Mesothelial cell of epicardium (in vitro differentiated cells): ENCODE measurements at places on chromosomes 6 and 20.

GRCh38 chr6:92763274-92763584, 656.1 kb downstream of the EPHA7 start:
- peak overlapping the region; percentile 44 for H3K27ac ChIP-seq
- H3K27me3 ChIP-seq, result no peaks in the 10 kb centered on the region
- peaks cover 20% of the 10 kb centered on the region for H3K4me1 ChIP-seq
- no peaks in the 10 kb centered on the region for H3K36me3 ChIP-seq
- no peak overlapping the region for H3K4me3 ChIP-seq

DNA sequence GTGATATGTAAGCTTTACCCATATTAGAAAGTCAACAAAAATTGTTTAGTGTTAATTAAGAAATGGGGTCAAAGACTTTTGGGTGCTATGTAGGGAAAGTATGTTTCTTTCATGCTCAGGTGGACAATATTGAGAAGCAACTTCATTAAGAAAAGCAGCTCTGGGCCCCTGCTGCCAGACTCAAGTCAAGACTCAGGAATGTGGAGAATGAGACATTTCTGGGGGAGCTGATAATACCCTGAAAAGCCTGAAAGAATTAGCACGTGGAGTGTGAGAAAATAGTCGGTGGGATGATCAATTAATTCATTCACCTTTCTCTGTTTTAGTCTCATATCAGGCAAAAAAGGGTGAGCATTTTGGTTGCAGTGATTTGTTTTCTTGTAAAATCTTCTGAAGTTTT, 175.1 kb upstream of the IMPG1 start:
- H3K27ac ChIP-seq, result no peak overlapping the region
- H3K4me1 ChIP-seq, result peaks cover 8% of the 10 kb centered on the region
- H3K4me3 ChIP-seq, result no peak overlapping the region
- no peaks in the 10 kb centered on the region for H3K27me3 ChIP-seq
- H3K36me3 ChIP-seq, result no peaks in the 10 kb centered on the region

- H3K27ac ChIP-seq, result no peak overlapping the region
- H3K4me1 ChIP-seq, result peaks cover 6% of the 10 kb centered on the region
- H3K36me3 ChIP-seq, result no peaks in the 10 kb centered on the region
- peaks cover 10% of the 10 kb centered on the region for H3K27me3 ChIP-seq
These were observed 78.6 kb upstream of the RBM24 start for GRCh38 chr6:17202526-17202925.

DNA sequence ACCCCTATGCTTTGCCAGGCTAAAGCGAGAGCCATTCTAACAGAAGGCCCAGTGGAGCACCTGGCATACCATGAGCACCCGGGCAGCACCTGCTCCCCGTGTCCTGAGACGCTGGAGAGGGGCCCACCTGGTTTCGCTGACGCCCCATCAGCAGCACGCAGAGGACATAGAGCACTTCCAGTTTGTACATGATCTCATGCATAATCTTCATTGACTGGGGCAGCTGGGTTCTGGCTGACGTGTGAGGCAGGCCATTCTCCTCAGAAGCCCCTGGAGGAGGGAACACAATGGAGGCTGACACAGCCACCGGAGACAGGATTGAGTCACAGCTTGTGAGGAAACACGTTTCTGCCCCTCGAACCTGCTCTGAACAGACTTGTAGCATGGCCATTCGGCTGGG, 65.4 kb downstream of the MYH7B start:
- no peak overlapping the region for H3K4me3 ChIP-seq
- no peak overlapping the region for H3K27ac ChIP-seq
- no peaks in the 10 kb centered on the region for H3K27me3 ChIP-seq
- DNase-seq, result peak; percentile 35

- H3K4me1 ChIP-seq, result no peaks in the 10 kb centered on the region
- no peaks in the 10 kb centered on the region for H3K36me3 ChIP-seq
- no peak overlapping the region for H3K27ac ChIP-seq
These were observed 22.7 kb downstream of the SLC12A5 start for GRCh38 chr20:46051556-46052308.

DNA sequence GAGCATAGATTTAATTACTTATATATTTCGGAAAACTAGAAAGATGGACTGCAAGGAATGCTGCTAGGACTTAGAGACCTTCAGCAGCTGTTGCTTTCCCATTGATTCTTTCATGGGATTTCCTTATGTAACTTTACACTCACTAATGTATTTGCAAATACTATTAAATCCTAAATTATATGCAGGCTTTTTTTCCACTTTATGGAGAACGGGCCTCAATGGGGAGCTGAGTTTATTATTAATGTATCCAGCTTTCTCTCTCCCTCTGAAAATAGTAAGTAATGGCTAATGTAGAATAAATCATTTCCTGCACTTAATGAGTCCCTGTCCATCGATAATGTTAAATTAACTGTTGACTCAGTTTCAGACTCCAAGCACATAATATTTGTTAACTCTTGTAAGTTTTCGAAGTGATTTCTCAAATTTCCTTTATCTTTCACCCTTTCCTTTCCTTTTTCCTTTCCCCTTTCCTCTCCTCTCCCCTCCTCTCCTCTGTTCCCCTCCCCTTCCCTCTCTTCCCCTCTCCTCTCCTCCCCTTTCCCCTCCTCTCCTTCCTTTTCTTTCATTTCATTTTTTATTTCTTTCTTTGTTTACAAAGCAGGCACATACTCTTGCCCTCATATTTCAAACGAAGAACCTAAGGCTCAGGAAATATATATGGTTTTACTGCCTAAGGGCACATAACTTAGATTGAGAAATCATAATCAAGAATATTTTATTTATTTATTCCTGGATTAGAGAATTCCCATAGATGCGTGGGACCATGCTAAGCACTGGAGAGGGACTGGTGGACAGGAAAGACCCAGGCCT, 503.6 kb downstream of the MMUT start:
- no peak for DNase-seq
- no peaks in the 10 kb centered on the region for H3K4me1 ChIP-seq
- no peak overlapping the region for H3K27ac ChIP-seq
- H3K4me3 ChIP-seq, result no peak overlapping the region

- H3K27ac ChIP-seq, result no peak overlapping the region
- H3K27me3 ChIP-seq, result no peaks in the 10 kb centered on the region
- DNase-seq, result no peak
- H3K36me3 ChIP-seq, result peaks cover 1% of the 10 kb centered on the region
- H3K4me1 ChIP-seq, result peaks cover 13% of the 10 kb centered on the region
- H3K4me3 ChIP-seq, result no peak overlapping the region
These were observed 40.6 kb downstream of the TRIM38 start for GRCh38 chr6:26003102-26003694.

DNA sequence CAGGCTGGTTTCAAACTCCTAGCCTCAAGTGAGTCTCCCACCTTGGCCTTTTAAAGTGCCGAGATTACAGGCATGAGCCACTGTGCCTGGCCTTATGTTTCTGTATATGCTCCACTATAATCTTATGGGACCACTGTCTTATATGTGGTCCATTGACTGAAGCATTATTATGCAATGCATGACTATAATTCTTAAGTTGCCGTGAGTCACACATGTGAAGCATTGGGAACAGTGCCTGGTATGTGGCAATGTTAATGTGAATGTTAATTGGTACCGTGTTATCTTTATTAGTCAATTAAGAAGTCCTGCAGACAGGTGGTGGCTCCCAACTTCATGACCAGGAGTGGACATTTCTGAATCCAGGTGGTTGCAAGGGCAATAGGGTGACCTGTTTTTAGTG, 14.7 kb upstream of the ASXL1 start:
- no peak for DNase-seq
- no peak overlapping the region for H3K27ac ChIP-seq
- peaks cover 11% of the 10 kb centered on the region for H3K4me1 ChIP-seq
- H3K4me3 ChIP-seq, result no peak overlapping the region

GRCh38 chr6:47879015-47879414, 97.2 kb downstream of the OPN5 start:
- DNase-seq, result no peak
- H3K4me3 ChIP-seq, result no peak overlapping the region
- H3K27me3 ChIP-seq, result no peaks in the 10 kb centered on the region
